ENCODE measurements at places on chromosomes 5 and 9.

DNA sequence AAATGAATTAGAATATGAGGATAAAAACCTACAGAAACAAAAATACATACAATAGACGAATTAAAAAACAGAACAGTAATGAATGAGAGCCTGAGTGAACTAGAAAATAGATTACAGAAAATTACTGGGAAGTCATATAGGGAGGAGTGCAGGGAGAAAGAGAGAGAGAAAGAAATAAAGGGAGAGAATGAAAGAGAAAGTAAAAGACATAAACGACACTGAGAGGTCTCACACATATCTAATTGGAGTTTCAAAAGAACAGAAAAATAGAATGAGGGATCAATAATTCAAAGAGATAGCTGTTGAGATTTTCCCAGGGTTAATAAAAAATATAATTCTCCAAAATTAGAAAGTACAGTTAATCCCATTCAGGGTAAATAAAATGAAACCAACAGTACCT lies 156.4 kb upstream of the FTMT start:
- no peak for DNase-seq

GRCh38 chr5:86968301-86968753 lies 299.4 kb upstream of the RASA1 start:
- no peak for DNase-seq

DNA sequence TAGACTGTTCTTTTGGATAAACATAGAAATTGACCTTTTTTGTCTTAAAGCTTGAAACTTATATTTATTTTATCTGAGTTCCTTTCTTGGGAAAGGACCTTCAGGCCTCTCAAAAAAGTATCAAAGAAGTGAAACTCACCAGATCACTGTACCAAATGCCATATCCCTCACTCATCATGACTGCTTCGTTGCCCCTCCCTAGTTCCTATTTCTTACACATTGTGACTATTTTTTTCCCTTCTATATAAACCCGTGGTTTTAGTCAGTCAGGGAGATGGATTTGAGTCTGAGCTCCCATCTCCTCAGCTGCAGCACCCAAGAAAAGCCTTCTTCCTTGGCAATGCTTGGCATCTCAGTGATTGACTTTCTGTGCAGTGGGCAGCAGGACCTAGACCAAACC lies 129.4 kb downstream of the LPAR1 start:
- DNase-seq, result no peak

DNA sequence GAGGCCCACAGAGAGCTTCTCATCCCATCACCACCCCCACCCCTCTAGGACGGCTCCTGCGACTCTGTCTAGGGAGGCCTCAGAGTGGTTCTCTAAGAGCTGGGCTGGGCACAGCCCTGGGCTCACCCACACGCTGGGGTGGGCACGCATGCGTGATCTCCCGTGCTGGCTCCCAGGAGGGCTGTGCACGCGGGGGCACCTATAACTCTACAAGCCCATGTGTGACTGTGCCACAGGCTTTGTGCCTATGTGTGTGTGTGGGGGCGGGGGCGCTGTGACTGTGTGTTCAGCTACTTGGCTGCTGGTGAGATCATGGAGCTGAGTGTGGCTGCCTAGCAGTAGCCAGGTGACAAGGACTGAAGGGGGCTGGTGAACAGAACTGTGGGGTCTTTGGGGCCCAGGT lies 32.2 kb downstream of the NDUFA8 start:
- no peak for DNase-seq

- no peak for DNase-seq
Measured at GRCh38 chr9:91164724-91165520, 196.8 kb downstream of the AUH start.

GRCh38 chr5:103526164-103526915 lies 36.2 kb downstream of the NUDT12 start:
- DNase-seq, result no peak

DNA sequence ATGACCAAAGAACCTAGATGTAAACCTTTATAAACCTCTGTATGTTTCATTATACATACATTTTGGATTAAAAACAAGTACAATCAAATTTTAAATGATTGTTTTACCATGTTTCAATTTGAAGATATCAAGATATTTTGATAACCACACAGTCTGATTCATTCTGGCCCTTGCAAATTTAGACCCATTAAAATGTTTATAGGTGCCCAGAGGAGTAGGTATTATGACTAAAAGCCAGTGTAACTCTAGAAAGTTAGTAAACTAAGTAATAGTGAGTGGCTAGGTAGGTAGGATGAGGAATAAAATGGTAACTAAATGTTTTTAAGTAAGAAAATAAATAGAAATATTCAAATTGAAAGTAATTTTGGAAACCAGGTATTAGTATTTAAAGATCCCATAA lies 165.5 kb downstream of the PBX3 start:
- no peak for DNase-seq
